ENCODE measurements at places on chromosomes 6 and 20.

DNA sequence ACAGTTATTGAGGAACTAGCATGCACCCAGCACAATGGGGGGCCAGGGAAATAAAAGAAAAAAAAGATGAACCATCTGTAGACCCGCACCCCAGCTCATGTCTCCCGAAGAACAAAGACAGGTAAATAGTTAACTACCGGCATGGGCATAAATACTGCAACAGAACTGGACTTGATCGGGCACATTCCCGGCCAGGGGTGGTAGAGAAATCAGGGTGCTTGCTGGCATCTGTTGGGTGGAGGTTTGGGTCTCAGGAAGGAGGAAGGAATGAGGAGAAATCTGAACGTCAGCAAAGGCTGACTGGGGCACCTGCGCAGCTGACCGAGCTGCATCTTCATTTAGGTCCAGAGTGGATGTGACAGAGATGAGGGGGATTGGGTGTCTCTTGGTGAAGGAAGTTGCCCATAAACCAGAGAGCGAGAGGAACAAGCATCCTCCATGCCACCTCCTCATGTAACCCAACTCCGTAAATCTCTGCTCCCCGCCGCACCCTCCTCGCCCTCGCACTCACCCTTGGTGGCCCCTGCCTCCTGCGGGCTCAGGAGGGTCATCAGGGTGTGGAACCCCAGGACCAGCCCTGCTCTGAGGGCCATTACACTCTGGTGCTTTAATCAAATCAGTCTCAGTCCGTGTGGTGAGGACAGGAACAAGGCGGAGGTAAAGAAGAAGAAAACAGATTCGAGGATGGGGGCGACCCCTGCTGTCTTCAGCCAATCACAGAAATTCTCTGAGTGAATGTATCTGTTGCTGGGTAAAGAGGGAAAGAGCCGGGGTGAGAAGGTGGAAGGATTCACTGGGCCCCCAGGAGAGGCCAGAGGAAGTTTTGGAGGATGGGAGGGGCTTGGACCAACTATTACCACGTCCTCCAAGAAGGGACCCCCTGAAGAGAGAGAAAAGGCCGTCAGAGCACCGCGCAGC is at the start of gene HLA-DOA:
Gene HLA-DOA, minus strand, starts transcription at position 648 of the 918 bp plus-strand sequence.
- no peak for DNase-seq

- DNase-seq: no peak
Observed at GRCh38 chr20:50632236-50632635, 59.1 kb downstream of the RIPOR3 start.

DNA sequence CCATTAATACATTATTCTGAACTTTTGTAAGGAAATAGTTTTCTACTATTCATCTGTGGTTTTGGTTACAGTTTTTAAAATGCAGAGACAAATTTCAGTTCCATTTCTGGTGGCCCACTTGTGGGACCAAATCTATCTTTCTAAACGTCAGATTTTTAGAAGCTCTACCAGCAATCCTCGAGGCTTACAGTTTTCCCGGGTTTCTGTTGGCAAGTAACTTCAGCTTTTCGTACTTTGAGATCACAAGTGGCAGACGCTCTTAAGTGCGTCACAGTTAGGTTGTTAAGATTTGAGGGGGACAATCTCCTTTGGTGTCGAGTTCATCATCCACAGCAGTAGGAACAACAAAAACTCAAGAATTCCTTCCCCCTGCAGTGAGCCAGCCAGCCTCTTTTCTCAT is 60.0 kb downstream of the JARID2 start:
- no peak for DNase-seq

- DNase-seq: no peak
Observed at GRCh38 chr20:48722737-48723191, 105.0 kb downstream of the PREX1 start.

DNA sequence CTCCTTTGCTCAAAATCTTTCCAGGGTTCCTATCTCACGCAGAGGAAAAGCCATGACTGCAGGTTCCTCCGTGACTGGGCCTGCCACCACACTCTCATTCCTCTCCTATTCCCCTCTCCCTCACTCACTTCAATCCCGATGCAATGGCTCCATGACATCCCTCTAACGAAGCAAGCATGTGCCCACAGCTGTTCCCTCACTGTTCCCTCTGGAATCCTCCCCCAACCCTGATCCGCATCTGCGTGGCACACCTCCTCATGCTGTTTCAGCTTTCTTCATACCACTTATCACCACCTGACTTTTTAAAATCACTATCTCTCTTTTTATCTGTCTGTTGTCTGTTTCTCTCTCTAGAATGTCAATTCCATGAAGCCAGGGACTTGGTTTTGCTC is 25.5 kb downstream of the ANGPT4 start:
- DNase-seq: no peak

GRCh38 chr6:26216886-26217713 is 129.9 kb downstream of the HFE start:
- peak; percentile 50 for DNase-seq

DNA sequence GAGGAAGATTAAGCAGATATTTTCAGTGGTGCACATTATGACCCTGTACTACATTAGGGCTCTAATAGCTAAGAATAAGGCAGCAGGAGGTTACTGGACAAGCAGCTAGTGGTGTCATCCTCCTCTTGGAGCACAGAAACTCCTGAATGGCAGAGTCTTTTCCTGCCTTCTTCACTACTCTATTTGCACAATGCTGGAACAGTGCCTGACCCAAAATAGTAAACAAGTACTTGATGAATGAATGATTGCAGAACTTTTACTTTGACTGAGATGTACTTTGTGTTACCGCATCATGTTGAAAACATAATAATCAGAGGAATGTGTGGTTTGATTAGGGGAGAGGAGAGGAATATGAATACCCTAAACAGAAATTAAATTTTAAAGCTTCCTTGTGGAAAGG is 30.0 kb upstream of the UST start:
- DNase-seq: no peak

DNA sequence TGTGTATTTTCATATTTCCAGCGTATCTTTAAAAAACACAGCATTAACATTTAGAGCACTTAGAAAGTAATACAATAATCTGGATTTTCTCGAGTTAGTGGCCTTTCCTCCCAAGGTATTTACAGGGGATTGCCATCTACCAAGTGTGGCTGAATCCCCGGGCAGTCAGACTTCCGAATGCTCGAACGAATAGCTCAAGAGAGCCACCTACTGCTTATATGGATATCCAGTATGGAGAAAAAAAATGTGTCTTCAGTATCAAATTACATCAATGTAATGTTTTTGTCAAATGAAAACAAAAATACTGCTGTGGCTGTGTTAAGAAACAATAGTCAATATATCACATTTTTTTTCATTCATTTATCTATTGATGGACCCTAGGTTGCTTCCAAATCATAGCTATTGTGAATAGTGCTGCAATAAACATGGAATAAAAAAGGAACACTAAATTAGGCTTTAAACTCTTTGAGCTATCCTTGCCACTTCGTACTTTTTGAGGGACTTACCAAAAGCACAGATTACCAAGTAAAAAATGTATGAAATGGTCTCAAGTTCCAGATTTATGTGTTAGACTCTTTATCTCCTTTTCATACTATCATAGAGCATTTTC is 654.5 kb upstream of the PTCHD4 start:
- no peak for DNase-seq

GRCh38 chr6:101626269-101626668 is 232.8 kb downstream of the GRIK2 start:
- no peak for DNase-seq

DNA sequence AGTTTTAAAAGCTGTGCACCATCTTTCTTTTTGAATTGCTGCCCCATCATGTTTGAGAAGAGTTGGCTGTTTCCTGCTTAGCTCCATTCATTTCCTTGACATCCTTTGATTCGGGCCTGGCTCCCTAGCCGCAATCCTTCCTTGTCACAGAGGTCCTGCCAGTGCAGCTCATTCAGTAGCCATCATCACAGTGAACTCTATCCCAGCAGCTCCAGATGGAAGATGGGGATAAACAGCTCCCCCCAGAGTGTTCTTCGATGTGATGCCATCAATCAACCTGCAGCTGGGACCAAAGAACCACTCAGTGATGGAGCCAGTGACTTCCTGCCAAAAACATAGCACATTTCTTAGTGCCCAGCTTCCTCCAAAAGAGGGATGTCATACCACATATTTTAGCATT is 158.8 kb downstream of the FRK start:
- no peak for DNase-seq

DNA sequence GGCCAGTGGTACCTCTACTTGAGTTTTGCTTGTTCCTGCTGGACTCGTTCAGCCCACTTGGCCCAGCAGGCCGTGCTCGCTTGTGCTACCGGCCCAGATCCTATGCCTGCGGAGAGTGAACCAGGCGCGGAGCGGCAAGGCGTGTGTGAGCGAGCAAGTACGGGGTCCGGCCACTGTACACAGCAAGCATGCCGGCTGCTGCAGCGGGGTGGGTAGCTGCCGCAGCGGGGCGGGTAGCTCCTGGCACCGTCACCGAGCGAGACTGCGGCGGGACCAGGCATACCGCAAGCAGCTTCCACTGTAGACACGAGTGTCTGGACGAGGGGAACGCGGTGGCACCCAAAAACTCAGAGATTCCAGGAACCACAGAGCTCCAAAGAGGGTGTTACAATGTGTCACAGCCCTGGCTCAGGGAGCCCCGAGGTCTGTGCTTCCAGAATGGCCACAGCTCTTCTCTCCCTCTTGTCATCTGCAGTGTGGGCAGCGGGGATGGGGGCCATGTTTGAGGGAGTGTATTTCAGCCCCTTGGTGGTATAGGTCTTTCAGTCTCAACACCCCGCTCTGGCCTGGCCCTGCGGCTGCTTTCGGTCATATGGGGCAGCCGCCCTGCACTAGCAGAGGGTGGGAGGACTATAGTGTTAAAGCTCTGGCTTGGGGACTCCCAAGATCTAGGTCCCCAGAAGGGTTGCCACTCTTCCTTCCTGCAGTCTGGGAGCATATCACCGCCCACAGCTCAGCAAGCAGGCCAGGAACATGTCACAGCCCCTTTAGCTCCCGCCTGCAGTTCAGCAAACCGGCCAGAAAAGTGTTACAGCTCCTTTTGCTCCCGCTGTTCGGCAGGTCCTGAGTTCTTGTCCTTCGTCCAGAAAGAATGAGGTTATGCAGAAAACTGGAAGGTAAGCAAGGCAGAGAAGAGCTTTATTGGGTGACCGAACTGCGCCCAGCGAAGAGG is 6.1 kb upstream of the RWDD1 start:
- no peak for DNase-seq
